Esophagus mucosa (tissue), 1 donor: ENCODE measurements at places on chromosomes 3 and 15. TPM values are rescaled to one million over a fixed set of nuclear protein-coding genes. Genes with fewer than 3 reads are reported as not detected.

Gene MCF2L2
- total RNA-seq: 0.72 TPM

Gene CYP8B1
- not detected for total RNA-seq

Gene CASR
- total RNA-seq: not detected

Gene C15orf40
- total RNA-seq: 18.7 TPM

Gene SAXO2
- total RNA-seq: 0.80 TPM

Gene NXPE3
- 1.8 TPM for total RNA-seq

Gene NIT2
- 48.7 TPM for total RNA-seq

Gene WDR72
- total RNA-seq: 0.76 TPM
